ENCODE measurements at places on chromosomes 11 and 22.

- DNase-seq: peak; percentile 4
These were observed 1329.0 kb downstream of the LRRC4C start for GRCh38 chr11:40130427-40130826.

- DNase-seq: no peak
These were observed 115.5 kb downstream of the TEAD1 start for GRCh38 chr11:12789596-12790215.

DNA sequence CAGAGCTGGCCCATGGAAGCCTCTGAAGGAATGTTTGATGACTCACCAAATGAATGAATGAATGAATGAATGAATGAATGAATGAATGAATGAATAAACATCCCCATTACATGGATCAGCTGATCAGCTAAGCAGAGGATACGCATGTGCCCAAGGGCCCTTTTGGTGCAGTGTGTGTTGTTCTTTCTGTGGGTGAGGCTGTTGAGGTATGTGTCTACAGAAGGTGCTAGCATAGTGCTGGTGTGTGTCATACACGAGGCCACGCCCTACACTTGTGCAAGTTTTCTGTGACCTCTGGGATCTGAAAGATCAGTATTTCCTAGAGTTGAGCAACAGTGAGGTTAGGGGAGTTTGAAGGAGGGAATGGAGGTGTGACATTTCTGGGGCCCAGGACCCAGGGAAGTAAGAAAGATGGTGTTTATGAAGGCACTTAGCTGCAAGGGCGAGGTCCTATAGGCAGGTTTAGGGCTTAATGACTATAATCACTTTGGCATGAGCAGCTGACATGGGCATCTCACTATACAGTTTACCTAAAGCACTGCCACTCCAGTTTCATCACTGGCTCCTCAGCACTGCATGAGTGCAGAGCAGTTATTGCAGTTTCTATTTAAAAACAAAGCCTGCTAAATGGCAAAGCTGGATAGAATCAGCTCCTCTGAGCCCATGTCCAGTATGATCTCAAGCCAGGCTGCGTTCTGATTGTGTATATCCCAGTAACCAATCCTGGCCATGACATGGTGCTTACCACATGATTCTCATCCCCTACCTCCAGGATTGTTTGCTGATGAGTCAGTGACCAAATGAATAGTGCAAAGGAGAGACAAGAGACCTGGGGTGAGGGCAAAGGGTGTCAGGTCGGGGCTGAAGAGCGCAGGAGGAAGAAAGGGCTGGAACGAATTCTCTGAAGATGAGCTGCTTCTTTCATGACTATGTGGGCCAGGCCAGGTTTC is 36.4 kb upstream of the E2F8 start:
- peak; percentile 73 for DNase-seq

GRCh38 chr11:380996-381395 is 11.7 kb downstream of the B4GALNT4 start:
- no peak for DNase-seq

DNA sequence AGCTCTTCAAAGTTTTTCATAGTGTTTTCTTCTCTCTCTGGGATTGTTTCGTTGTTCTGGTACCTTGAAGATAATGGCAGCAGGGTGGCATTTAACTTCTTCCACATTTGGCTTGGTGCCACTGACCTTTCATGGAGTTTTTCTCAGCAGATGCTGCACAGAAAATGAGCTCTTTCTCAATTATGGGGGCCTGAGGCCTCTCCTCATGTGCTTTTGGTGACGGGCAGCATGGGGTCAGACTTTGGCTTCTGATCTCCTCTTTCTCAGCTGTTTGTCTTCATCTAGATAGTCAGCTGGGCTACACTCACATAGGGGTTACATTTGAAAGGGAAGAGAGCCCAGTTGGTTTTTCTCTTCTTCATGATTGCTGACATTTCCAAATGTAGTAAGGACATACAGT is 76.3 kb downstream of the FAT3 start:
- DNase-seq: no peak

- DNase-seq: no peak
These were observed 50.9 kb upstream of the WNT11 start for GRCh38 chr11:76257074-76257719.

- DNase-seq: no peak
These were observed 323.9 kb downstream of the CADM1 start for GRCh38 chr11:115180272-115180671.
